ENCODE measurements at places on chromosomes 2 and 18.

DNA sequence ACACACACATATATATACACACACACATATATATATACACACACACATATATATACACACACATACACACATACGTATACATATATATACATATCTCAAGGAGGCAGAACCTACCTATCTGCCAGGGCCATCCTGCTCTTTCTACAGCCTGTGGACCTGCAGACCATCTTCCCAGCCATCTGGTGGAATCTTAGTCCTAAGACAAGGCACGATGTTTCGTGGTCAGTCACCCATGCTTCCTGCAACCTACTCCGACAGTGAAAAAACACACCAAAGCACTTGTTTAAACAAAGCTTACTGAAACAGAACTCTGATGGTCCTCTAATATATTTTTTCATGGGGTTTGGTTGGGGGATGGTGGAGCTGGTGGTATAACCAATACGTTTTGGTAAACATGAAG, 164.2 kb upstream of the ZNF521 start:
- no peak for DNase-seq

- no peak for DNase-seq
Measured at GRCh38 chr2:26457251-26457666, 20.7 kb downstream of the OTOF start.

GRCh38 chr2:31442376-31442775, 27.8 kb upstream of the XDH start:
- DNase-seq, result no peak

GRCh38 chr18:47313901-47314300, 62.4 kb upstream of the SKOR2 start:
- peak; percentile 23 for DNase-seq

GRCh38 chr2:579961-580360, 97.2 kb downstream of the TMEM18 start:
- DNase-seq, result no peak

GRCh38 chr18:24536326-24536725, 75.9 kb downstream of the HRH4 start:
- no peak for DNase-seq

- DNase-seq, result no peak
Measured at GRCh38 chr2:143504397-143504796, 375.2 kb downstream of the ARHGAP15 start.

DNA sequence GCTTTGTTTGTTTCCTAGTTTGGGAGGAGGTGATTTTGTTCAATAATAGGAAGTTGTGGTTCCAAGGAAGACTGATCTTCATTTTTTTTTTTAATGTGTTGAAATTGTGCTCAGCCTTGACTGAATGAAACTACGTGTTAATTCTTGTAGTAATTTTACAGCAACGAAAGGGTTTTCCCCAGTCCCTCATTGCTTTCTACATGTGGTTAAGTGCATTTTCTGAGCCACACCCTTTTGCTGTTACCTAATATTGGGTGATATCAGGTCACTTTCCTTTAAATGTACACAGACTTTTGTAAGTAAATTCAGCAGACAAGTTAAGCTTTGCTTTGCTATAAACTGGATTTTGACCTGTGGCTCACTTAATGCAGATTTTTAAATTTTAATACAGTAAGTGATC, 73.6 kb downstream of the OTX1 start:
- no peak for DNase-seq

DNA sequence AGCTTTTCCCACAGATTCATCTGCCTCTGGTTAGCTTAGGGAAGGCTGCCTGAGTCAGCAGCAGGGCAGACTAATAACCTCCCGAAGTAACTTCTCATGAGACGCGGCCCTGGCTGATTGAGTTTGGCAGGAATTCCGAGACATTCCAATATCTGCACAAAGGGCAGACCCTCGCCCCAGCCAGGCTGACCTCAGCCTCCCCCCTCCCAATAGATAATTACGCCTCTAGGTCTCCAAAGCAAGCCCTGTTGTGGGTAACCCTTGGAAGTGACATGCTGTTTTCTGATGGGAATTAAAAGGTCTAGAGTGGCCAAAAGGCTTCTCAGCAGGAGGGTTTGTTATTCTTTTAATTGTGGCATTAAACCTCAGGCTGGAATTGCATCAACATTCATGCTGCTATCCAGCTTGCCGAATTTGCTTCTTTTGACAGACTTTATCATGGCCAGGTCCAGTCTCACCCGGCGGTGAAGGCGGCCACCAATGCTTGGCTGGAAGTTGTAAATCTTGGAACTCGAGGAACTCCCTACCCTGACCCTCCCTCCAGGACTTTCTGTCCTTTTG, 98.0 kb upstream of the SLC14A2 start:
- DNase-seq, result no peak

- DNase-seq, result no peak
Measured at GRCh38 chr2:241126201-241126611, 23.1 kb downstream of the PASK start.

DNA sequence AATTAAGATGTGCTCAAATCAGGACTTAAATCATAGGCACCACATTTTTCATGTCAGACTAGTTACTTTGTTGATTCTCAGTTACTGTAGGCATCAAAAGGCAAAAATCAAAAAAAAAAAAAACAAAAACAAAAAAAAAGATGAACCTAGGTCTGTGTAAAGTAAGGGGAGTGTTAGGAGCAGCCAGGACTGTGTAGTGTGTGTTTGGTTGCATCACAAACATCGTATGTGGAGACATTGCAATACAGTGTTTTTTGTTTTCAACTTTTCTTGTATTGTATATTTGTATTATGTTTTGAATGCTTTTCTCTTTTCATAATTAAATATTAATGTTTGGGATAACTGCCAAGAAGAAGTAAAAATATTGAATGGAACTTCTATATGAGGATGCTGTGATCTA, 82.1 kb downstream of the ACSL3 start:
- no peak for DNase-seq

- DNase-seq, result no peak
Measured at GRCh38 chr2:189002079-189002478, 27.9 kb downstream of the COL3A1 start.

DNA sequence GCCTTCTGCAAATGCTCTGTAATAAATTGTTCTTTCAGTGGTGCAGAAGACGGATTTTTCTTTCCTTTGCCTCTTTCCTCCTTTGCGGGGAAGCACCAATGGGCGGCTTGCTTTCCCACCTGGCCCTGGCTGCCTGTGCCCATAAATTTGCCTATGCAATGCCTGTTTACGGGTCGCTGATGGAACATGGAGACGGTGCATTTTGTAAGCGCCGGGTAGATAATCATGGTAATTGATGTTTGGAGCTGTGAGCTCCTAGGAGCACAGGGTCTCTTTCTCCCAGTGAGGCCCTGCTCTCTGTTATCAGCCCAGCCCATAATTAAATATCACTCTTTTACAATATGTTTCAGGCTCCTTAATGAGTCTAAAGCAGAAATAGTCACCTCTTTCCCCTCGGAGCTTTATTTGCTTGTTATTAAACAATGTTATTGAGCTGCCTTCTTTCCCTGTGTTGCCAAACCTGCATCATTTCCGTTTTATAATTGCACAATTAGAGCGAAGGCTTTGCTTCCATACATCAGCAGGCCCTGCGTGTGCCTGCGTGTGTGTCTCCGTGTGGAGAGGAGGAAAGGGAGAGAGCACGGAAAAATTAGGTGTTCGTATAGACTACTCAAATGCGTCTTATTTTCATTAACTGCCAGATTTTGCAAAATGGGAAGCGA, 437.4 kb upstream of the POU3F3 start:
- no peak for DNase-seq

- no peak for DNase-seq
Measured at GRCh38 chr2:85920810-85921545, 32.2 kb upstream of the ST3GAL5 start.

GRCh38 chr2:78498125-78498524, 527.4 kb upstream of the REG3G start:
- no peak for DNase-seq

GRCh38 chr18:37570336-37570930, 4.8 kb upstream of the CELF4 start:
- DNase-seq, result no peak

DNA sequence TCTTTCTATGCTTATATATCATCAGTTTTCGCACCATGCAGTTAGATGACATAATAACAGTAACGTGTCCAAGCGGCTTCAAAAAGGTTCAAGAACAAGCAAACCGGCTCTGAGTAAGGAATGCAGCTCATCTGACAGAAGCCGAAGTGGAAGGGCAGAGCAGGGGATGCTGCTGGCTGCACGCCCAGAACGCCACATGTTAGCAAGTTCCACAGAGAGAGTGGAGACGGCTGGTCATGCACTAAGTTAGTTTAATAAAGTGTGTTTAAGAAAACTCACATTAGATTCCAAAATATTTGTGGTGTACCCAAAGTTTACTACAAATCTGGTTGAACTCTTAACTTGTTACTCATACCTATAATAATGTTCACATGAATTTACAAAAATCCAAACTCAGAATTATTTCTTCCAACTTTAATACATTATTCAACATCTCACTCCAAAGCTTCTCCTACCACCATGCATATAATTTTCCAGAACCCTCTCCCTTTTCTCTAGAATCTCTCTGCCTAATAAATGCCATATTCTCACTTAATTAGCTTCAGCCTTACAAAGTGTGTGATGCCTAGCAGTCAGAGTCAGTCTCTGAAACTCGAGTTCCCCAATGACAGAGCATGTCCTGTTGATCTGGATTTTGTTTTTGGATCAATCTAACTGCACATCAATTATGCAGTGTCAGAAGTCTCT, 170.0 kb downstream of the DNAH7 start:
- DNase-seq, result peak; percentile 84

DNA sequence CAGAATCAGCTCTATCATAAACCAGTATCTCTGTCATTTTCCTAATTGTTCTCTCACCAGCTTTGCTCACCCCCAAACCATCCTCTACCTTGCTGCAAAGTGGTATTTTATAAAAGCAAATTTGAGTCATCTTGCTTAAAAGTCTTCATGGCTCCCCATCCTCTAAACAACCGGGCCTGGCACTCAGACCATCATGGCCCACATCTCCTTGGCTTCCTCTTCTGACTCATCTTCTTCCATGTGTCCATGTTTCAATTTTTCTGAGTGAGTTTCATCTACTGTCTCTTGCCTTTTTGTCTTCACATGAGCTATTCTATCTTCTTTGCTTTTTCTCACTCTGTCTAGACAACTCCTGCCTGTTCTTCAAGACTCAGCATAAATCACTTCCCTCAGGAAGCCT, 58.6 kb downstream of the LHCGR start:
- DNase-seq, result no peak

DNA sequence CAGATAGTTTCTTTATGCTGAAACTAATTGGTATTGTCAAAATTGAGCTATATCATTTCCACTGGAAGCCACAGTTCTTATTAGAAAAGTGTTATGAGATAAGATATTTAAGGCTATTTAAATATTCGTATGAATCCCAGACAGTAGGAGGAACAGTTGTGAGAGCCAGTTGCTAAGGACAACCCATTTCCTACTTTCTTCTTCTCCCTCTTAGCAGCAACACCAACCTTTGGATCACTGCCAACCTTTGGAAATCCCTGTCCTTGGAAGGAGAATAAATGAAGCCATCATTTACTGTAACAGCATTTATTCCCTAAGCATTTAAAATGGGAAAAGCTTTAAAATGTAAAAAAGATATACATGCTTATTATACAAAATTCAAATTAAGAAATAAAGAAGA, 85.8 kb downstream of the PLCL1 start:
- DNase-seq, result no peak

GRCh38 chr2:232260075-232260474, 118.5 kb upstream of the ALPP start:
- no peak for DNase-seq

DNA sequence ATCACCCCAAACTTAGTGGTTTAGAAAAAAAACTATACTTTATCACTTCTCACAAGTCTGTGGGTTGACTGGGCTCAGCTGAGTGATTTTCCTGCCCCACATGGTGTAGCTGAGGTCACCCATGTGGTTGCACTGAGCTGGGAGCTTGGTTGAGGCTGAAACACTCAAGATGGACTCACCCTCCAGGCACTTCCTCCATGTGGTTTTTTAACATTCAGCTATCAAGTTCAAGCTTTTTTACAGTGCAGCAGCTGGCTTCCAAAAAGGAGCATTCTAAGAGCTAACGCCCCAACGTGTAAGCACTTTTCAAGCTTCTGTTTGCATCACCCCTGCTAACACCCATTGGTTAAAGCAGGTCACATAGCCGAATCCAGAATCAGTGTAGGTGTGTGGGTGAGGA, 105.9 kb upstream of the CREB1 start:
- no peak for DNase-seq

DNA sequence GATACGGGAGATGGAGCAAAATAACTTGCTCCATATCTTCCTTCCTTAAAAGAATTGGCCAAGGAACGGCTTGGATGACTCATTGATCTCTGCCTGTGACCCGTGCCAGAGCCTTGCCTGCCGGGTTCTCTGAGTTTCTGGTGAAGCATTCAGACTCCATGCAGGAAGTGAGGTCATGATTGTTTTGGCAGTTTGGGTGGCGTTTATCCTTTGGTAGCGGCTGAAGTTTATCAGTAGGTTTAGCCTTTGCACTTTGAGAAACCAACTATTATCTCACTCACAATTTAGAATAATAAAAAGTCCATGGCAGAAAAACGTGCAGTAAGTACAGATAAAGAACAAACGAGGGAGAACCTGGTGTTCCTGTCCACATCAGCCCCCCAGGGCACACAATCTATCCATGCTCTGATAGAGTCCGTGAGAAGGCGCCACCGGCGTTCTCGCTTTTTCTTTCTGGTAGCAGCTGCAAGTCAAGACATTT, 15.0 kb upstream of the CTAGE1 start:
- DNase-seq, result no peak

DNA sequence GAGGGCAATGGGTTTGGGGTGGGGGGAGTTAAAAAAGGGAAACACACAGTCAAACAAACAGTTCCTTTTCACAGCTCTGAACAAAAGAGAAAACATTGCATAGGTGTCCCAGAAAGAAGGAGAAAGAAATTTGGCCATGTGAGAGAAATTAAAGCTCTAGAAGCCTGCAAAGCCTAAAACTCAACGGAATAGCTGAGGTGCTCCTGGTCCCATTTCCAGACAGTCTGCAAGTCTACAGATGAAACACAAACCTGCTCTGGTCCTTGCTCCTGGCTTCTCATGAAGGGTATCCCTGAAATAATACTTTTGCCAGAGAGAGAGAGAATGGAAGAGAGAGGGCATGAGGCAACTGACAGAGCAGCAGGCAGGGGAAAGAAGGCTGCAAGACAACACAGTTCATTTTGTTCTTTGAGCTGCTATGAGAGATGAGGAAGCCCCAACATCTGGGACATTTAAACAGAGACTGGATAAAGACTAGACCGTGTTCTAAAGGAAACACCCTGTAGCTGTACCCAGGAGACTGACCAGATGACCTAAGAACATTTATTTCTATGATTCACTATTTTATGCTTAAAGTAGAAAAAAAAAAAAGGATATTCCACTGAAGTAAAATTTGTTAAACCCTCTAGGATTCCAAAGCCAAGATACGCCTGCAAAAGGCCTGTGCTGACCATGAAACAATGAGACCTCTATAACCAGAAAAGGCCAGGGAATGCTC, 57.3 kb upstream of the CYP26B1 start:
- DNase-seq, result peak; percentile 74

GRCh38 chr2:98713332-98714015, 17.5 kb downstream of the MGAT4A start:
- DNase-seq, result no peak

DNA sequence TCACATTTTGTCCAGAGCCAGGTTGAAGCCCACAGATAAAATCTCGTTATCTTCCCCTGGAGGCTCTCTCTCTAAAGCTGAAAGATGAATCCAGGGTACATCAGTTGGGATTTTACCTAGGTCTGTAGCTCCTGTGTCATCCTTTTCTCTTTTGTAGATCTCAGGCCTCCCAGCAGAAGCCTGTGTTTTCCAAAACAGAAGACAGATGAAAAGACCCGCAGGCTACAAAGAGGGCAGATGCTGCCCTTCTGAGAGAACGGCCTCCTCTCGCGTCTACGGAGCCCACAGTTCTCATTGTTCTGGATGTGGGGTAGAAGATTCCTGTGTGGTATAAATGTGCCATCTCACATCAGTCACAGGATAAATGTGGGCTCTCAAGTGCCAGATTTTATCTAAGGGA, 139.5 kb downstream of the SUCLG1 start:
- no peak for DNase-seq
